ENCODE measurements at places on chromosomes 1 and 21.

- no peak for DNase-seq
Measured at GRCh38 chr21:24636696-24637095, 970.6 kb downstream of the MRPL39 start.

DNA sequence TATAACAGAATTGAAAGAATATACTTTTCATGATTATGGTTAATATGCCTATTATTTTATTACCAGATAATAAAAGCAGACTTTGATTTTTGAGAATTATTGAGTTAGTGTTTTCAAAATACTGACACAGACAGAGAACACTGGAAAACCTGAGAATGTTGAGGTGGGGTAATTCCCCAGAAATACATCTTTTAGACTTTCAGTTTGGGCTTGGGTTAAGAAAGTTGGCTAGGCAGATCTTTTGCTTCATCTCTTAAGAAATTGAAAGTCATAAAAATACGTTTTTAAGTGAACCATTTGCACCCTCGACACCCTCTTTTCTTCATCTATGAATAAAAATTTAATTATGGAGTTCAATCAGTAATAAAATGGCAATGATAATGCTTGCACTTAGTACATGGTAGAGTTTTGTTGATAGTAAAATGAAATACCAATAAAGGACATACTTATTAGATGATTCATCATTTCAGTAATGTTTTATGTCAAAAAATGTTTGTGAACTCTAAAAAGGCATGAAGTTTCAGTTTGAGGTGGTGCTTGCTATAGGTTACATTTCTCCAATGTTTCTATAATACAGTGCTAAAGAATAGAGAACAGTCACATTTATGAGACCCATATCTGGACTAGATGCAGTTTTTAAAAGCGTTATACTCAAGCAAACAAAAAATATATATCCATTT lies 1.9 kb upstream of the SAMSN1 start:
- no peak for DNase-seq

DNA sequence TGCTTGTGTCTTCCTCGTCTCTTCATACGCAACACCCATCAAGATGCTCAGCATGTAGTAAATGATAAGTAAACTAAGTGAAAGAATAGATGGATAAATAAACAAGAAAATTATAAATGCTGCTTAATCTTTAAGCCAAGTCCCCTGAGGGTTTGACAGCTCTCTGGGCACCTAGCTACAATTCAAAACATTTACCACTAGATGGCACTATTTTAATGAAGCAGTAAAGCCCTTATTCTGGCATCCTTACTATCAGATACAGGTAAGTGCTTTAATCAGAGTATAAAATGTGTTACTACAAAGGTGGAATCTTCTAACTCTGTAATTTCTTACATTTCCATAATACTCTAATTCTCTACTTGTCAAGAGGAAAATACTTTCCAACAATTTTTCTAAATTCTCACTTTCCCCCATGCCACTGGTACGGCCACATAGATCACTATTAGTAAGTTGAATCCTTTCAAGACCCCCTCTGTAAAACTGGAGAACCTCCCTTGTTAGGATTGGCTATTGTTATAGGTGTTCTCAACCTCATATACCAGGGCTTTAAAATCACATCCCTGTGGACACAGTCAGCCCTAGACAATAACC lies 137.8 kb downstream of the BARHL2 start:
- DNase-seq, result no peak

- DNase-seq, result no peak
Measured at GRCh38 chr1:101587741-101588140, 350.9 kb downstream of the S1PR1 start.

GRCh38 chr1:7566417-7567375 lies 204.4 kb upstream of the VAMP3 start:
- no peak for DNase-seq

DNA sequence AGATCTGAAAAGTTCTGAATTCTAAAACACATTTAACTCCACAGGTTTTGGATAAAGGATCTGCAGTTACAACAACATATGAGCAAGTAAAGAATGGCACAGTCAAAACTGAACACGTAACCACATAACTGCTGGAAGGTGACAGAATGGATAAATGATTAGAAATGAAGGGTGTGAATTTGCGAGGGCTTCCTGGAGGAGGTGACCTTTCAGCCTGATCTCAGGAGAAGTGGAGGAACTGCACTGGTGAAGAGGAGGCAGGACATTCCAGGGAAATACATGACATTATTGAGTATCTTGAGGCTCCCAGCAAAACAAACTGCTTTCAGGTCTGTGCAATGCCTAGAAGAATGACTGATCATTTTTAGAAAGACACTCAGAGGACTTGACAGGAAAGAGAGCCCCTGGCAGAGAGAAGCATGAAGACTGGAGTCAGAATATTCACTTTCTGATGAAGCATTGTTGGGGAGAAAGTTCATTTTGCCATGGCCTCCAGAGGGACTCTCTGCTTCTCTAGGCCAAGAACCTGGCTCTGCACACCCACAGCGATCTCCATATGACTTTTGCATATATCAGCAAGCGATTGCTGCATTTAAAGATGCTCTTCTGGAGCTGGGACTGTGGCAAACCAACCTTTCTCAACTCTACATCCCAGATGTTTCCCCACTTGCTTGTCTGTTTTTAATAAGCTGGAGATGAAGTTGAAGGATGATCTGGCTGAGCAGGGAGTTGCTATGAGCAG lies 122.7 kb upstream of the FAM78B start:
- no peak for DNase-seq

- DNase-seq, result no peak
Measured at GRCh38 chr1:44002606-44003157, 11.3 kb downstream of the CCDC24 start.

GRCh38 chr1:997993-998744 lies 1.7 kb downstream of the HES4 start:
- no peak for DNase-seq

DNA sequence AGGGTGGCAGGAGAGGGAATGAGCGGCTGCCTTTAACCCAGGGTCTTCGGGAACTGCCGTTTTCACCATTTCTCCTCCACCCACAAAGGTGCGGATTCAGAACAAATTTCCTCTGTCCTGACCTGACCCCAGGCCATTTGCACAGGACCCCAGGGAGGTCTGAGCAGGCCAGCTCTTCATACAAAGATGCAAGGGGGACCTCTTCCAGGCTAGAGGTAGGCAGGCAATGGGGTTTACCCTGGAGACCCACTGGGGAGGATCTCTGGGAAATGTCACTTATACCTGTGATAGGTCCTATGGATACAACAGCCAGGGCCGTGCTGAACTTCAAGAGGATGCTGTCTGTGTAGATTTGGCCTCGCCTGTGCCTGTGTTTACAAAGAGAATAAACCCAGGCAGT lies 89.7 kb upstream of the VAMP3 start:
- no peak for DNase-seq

- DNase-seq, result no peak
Measured at GRCh38 chr1:26701995-26702679, 6.3 kb downstream of the ARID1A start.

- no peak for DNase-seq
Measured at GRCh38 chr1:67987046-67987799, 63.2 kb downstream of the DIRAS3 start.

DNA sequence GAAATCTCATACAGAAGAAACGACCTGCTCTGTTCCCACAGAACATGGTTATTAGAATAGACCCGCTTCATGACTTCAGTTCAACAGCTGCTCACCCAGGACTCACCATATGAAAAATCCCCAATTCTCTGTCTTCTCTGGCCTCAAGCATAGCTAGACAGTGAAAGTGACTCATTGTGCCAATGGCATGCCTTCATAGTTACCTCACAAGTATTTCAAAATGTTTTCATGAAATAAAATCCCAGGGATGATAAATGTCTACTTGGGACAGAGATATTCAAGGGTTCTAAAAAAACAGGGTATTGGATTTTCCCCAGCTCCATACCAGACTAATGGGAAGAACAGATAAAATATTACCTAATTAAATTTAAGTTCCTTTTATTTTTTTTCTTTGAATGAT lies 82.3 kb downstream of the NOTCH2 start:
- no peak for DNase-seq

GRCh38 chr1:32729254-32730046 lies 26.9 kb upstream of the SYNC start:
- DNase-seq, result no peak

DNA sequence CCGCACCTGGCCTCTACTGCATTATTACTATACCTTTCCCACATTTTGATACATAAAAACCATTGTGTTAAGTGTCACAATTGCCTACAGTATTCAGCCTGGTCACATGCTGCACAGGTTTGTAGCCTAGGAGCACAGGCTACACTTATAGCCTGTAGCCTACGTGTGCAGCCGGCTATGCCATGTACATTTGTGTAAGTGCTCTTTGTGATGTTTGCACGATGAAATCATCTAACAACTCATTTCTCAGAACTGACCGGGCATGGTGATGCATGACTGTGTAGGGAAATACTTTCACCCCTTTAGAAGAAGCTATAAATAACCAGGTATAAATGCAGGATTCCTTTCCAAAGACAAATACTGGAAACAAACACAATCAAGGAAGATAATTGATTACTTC lies 12.1 kb downstream of the ERG start:
- no peak for DNase-seq

- DNase-seq, result no peak
Measured at GRCh38 chr1:171258429-171258828, 10.1 kb downstream of the FMO1 start.

- DNase-seq, result no peak
Measured at GRCh38 chr1:160117709-160118183, 2.2 kb downstream of the ATP1A2 start.

DNA sequence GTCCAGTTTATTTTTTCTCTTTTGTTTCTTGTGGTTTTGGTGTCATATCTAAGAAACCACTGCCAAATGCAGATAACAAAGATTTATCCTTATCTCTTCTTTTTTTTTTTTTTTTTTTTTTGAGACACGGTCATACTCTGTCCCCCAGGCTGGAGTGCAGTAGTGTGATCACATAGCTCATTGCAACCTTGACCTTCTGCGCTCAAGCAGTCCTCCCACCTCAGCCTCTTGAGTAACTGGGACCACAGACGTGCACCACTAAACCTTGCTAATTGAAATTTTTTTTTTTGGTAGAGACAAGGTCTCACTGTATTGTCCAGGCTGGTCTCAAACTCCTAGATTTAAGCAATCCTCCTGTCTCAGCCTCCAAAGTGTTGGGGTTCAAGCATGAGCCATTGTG lies 8.9 kb downstream of the SLC66A1 start:
- no peak for DNase-seq

DNA sequence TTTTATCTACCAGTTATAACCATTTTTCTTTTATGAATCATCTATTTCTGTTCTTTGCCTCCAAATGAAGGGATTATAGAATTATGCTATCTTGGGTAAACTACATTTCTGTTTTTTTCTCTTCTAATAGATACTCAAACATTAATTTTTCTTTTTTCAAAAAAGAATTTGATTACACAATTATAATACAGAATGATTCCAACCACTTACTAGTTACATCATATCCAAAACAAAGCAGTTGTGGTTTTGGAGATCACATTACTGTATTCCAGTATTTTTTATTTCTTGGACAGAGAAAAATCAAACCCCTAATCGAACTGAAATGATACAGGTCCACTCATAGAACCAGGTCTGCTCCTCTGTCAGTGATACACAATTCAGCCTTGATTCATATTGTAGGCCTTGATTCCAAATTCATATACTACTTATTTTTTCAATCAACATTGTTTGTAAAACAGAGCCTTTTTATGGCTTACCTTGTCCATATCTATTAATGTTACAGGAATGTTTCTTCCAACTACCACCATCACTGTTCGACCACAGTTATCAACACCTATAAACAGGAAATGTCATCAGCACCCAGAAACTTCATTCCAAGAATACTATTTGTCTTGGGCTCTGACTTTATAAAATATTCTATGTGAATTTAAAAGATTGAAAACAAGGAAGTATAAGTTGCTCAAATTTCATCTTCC lies 43.2 kb downstream of the GDAP2 start:
- no peak for DNase-seq

GRCh38 chr1:160031365-160032164 lies at the start of gene PIGM:
TSS of gene PIGM (minus strand) at chr1:160031990. CDS start at chr1:160031739, 251 bp downstream.
- DNase-seq, result peak; percentile 91

DNA sequence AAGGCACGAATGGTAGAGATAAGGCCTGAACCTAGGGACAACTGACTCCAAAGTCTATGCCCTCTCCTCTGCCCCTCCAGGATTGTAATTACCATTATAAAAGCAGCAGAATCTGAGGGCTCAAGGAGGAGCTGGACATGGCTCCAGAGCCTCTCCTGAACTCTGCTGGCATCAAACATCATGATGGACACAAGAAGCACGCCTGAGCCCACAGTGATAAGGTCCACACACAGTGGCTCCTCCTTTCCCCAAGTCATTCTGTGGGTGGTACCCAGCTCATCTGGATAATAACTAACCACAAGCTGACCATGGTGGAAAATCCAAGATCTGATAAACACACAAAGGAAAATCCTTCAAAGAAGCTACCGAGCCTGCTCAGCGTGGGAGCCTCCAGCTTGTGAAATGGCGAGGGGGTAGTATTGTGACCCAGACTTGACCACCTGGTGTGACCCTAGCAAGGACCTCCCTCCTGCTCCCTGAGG lies 85.2 kb downstream of the HIVEP3 start:
- DNase-seq, result no peak

DNA sequence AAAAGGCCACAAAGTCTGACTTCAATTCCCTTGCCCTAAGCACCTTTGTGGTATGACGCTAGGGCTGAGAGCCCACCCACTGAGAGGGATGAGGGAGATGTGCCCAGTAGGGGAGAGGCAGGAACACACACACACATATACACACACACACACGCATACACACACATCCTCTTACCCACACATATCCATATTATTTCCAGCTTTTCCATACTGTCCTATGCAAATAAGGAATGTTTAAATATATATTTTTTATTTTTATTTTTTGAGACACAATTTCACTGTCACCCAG lies 3.0 kb downstream of the RAB25 start:
- no peak for DNase-seq

DNA sequence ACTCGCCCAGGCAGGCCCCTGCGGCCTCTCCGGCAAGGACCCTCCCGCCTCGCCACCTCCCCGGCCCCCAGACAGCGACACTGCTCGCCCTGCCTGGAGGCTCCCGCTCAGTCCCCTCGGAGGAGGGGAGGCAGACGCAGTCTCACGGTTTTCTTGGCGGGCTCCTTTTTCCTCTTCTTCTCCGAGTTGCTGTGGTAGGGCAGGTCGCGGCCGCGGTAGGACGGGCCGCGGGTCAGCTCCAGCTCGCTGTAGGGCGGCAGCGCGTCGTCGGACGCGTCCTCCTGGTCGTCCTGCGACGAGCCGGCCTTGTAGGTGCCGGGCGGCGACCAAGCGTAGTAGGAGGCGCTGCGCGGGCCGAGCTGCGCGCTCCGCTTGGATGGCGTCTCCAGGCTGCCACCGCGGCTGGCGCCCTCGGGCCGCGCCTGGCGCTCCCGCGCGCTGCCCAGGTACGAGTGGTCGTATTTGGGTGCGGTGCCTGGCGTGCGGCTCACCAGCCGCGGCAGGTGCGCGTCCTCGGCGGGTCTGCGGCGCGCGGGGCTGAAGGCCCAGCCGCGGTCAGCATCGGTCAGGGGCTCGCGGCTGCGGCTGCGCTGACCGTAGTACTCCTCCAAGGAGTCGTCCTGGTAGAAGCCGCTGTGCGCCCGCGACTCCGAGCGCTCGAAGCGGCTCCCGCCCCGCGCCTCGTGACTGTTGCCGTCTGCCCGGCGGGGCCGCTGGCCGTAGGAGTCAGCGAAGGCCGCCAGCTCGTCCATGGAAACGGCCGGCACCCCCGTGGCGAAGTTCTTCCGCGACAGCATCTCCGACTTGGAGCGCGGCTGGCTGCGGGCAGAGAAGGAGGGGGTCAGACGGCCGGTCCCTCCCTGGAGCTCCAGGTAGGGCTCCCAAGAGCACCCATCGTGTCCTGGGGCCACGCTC lies 44.8 kb upstream of the TADA1 start:
- DNase-seq, result no peak

GRCh38 chr1:94994805-94995204 lies 67.9 kb upstream of the CNN3 start:
- DNase-seq, result no peak

All from stimulated activated CD8-positive, alpha-beta memory T cell treated with anti-CD3 and anti-CD28 coated beads, Interleukin-7, amount 100 ng/mL, for 24 hours (primary cell).